Activated CD8-positive, alpha-beta memory T cell treated with anti-CD3 and anti-CD28 coated beads for 48 hours (primary cell): ENCODE measurements at places on chromosomes 1 and 21.

DNA sequence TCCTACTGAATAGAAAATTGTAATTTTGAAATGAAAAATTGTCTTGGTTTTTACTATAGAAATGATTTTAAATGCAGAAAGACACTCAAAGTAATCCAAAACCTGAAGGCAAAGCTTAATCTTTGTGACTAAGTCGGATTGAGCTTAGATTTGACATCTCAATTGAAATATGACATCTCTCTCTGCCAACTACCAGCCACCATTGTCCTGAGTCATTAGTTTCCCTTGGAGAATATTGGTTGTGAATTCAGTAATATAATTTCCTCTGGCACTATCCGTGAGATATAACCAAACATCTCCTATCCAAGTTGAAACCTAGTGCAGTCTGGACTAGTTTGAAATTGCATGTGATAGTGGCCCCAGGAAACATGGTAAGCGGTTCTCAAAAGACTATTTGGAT, 37.1 kb downstream of the PLA2G4A start:
- DNase-seq, result no peak

- no peak for DNase-seq
Observed at GRCh38 chr1:30762152-30762929, 4.8 kb upstream of the LAPTM5 start.

GRCh38 chr1:84998642-84999280, 1.8 kb upstream of the MCOLN2 start:
- no peak for DNase-seq

- no peak for DNase-seq
Observed at GRCh38 chr1:109307274-109308021, 637 bp upstream of the MYBPHL start.

DNA sequence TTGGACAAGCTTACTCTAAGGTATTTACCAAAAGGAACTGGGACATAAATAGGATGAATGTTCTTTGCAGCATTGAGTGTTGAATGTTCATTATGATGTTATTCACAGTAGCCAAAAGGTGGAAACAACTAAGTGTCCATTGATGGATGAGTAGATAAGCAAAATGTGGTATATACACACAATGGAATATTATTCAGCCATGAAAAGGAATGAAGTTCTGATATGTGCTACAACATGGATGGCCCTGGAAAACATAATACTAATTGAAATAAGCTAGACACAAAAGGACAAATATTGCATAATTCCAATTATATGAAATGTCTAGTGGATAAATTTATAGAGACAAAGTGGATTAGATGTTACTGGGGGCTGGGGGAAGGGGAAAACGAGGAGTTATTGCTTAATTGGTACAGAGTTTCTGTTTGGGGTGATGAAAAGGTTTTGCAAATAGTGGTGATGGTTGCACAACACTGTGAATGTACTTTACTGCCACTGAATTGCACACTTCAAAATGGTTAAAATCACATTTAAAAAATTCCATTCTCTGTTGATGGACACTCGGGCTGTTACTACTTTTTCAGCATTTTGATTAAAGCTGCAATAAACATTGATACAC, 2.9 kb downstream of the MTARC1 start:
- DNase-seq, result no peak

GRCh38 chr1:37714226-37714625, 21.9 kb downstream of the CDCA8 start:
- no peak for DNase-seq

DNA sequence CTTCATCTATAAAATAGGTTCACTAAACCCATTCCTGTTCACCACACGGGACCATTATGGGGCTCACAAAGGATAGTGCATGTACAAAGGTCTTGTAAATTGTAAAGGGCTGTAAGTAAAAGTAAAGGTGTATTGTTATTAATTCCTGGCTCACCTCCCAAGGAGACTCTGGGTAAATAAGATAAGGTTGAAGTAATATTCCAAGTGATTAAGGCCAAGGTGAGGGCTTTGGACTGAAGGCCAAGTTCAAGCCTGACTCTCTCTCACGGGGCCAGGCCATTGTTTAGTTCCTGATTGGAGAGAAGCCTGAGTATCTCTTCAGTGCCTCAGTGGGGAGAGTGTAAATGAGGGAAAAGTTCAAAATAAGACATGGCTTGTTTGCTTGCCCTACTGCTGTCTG, 19.5 kb upstream of the ZFYVE9 start:
- no peak for DNase-seq

DNA sequence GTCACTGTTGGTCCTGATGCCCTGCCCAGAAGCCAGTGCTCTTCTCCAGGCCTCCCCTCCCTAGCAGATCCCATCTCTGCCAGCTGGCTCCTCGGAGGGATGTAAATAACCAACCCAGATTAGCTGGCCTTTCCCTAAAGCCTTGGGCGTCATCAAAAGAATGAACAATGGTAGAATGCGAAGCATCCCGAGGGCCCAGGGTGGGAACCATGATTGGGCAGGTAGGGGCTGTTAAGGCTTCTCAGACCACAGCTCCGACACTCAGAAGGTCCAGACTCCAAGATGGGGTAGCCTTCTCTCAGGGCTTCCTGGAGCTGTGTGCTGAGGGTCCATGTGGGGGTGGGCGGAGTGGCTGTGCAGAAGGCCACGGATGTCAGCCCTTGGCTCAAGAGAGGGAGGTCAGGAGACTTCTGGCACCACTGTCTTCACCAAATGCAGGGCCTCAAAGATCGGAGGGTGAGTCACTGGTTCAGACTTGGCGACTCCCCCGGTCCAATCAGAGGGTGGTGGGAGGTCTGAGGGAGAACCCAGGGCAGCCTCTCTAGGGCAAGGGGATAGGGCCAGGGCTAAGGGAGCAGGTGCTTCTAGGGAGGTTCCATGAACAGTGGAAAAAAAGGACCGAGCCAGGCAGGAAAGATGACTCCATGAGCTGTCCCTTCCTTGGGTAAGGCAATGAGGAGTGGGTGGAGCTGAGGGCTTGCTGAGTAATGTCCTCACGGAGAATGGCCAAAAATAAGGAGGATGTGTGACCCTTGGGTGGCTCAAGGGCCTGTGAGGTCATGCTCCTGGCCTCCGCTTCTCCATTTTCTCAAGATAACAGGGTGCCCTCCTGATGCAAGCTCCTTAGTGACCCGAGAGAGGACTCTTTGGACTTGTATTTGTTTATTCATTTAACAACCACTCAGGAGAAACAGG, 58.4 kb upstream of the EPS8L3 start:
- DNase-seq, result no peak

DNA sequence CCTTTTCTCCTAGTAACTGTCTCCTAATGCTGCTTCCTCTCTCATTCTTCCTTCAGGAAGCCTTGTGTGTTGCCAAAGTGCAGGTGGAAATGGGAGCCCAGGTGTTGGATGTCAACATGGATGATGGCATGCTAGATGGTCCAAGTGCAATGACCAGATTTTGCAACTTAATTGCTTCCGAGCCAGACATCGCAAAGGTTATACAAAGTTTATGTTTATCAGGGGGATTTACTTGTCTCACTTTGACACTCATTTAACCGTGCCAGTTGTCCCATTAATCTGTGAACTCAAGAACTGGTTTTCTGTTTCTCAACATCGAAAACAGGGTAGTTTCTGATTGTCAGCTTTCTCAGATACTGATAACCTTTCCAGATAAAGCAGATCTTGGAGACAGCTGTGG, 40.4 kb downstream of the MTR start:
- no peak for DNase-seq

DNA sequence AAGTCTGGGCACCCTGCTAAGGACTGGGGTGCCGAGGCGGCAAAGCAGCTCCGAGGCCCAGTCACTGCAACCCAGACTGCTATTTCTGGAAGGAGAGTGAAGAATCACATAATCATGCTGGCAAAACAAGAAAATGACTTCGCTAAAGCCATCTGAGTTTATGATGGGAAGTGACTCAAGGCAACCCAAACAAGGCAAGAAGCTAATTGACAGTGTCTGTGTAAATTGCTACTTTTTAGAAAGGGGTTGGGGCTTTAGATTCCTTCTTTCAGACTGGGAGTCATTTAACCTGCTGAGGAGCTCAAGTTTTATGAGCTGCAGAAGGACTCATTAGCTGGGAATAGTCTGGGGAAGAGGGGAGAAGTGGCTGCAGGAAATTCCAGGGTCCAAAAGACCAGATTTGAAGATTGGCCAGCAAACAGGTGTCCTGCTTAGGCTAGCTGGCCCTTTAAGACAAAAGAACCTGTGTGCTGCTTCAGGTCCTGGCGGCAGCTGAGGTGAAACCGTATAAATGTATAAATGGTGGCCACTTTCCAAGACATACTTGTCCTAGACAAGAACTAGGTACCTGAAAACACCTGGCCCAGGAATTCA, 28.1 kb downstream of the TSHB start:
- no peak for DNase-seq

GRCh38 chr1:70863239-70863638, 184.4 kb downstream of the PTGER3 start:
- no peak for DNase-seq

GRCh38 chr1:227757781-227758180, 22.5 kb downstream of the SNAP47 start:
- DNase-seq, result no peak

DNA sequence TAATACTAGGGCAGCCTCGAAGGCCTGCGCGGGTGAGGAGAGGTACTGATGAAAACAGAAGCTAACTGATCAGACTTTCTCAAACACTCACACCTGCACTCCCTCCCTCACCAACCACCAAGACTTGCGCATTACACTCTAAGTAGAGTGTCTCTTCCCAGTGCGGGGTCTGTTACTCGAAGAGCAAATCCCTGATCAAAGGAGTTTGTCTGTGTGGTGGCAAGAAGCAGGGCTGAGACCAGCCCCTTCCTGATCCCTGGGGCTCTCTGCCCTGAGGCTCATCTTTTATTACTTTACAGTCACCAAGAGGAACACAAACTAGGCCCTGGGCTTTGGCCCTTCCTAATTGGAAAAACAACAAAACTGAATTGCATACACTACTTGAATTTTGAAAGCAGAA, 19.5 kb upstream of the TSNAX start:
- no peak for DNase-seq

GRCh38 chr1:209431402-209431801, 152.1 kb upstream of the CAMK1G start:
- DNase-seq, result no peak

DNA sequence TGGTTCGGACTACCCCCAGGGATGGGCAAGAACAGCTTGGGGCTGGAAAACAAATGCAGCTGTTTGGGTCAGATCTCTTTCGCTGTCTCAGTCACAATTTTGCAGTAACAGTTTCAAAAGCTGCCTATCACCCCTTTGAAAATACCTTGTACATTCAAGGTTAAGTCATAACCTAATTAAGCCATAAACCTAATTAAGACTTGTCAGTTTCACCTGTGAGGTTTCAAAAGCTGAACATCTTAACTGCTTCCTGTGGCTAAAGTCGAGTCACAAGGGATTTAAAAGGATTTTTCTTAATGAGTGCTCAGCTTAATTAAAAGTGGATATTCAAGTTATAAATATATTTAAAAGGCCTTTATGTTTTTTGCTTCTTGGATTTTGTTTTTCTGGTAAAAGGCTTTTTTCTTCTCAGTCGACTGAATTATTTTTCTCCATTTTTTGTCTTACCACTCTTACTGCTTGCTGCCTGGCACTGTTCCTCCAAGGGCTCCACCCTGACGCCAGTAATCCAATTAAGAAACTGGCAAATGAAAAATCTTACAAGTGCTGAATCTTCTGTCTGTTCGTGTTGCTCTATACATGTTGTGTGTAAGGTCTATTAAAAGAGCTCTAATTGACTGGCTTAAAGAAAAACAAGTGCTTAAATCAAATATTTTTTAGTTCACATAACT, 31.3 kb downstream of the CBR1 start:
- no peak for DNase-seq

DNA sequence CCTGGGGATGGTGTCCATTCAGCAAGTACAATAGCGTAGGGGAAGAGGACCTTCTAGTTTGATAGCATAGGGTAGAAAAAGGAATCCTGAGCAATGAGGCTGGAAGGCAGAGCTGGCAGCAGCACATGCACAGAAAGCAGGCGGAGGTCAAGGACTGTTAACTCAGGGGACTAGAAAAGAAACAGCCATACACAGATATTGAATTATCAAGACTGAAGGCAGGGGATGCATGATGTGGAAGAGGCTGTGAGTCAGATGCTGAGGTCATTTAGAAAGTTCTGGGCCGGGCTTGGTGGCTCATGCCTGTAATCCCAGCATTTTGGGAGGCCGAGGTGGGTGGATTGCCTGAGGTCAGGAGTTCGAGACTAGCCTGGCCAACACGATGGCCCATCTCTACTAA, 65.6 kb downstream of the OPTC start:
- DNase-seq, result no peak

DNA sequence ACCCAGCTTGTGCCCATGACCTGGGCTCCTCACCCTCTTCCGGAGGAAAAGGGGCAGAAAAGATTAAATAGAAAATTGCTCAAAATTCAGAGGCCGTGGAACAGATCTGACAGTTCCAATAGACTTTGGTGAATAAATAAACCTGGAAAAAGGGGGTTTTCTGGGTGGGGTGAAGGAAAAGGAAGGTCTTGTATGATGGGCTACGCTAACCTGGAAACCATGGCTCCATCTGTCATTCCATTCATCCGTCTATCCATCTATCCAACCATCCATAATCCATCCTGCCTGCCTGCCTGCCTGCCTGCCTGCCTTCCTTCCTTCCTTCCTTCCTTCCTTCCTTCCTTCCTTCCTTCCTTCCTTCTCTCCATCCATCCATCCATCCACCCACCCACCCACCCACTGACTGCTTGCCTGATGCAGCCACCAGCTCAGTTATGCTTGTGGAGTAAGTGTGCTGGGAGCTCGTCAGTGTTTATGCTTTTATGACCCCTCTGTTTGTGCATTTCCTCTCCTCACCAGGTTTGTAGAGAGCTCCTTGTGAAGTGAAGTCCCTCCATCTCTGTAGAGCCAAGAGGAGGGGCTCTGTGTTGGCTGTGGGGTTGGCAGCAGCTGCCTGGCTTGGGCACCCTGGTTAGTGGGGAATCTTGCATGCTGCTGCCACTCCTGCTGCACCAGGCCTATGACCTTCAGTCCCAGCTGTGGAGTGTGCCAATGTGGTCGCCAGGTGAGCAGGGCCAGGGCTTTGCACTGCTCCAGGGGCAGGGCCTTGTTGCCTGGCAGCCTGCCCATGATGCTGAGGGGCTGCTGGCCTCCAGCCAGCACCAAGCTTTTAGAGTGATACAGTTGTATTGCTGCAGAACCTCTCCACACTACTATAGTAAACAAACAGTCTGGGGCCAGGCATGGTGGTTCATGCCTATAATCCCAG, 16.0 kb upstream of the POU3F1 start:
- DNase-seq, result no peak

- no peak for DNase-seq
Observed at GRCh38 chr1:240413732-240414131, 198.2 kb downstream of the GREM2 start.

DNA sequence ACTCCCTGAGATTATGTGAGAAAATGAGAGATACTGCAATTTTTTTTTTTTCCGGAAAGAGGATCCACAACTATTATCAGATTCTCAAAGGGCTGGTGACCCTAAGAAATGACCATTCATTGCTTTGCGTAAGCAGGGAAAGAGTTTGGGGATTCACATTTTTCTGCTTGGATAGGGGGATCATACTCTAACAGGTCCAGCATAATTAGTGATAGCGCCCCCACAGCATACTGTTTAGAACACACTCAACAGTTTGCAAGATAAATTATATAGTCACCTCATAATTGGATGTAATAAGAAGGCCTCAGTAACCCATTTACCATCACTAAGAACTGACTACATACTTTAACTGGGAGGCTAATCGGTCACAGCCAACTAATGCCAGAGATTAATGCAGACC, 1.9 kb downstream of the CCT3 start:
- no peak for DNase-seq

GRCh38 chr1:149888999-149889289, 10.4 kb upstream of the BOLA1 start:
- no peak for DNase-seq
